Kidney epithelial cell (primary cell): ENCODE measurements at places on chromosomes 7 and 10. TPM values are rescaled to one million over a fixed set of nuclear protein-coding genes. Genes with fewer than 3 reads are reported as not detected.

The CLDN4 gene
- total RNA-seq = 892 and 990 TPM in 2 replicates

The CALHM3 gene
- total RNA-seq = not detected in 2 replicates

DNA sequence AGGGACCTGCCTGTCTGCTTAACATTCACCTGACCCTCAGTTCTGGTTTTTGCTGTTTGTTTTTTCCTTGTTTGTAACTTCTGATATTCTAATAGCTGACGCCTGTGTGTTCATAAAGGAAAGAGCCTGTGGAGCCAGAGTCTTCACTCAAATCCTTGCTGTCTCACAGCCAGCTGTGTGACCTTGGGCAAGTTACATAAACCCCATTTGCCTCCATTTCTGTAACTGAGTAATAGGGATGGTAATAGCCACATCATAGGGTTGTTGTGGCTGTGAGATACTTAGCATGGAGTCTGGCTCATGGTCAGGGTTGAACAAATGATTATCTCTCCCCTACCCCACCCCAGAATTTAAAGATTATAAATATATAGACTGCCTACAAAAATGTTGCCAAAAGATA is 27.0 kb downstream of the WBP1L start:
- no peak for DNase-seq

DNA sequence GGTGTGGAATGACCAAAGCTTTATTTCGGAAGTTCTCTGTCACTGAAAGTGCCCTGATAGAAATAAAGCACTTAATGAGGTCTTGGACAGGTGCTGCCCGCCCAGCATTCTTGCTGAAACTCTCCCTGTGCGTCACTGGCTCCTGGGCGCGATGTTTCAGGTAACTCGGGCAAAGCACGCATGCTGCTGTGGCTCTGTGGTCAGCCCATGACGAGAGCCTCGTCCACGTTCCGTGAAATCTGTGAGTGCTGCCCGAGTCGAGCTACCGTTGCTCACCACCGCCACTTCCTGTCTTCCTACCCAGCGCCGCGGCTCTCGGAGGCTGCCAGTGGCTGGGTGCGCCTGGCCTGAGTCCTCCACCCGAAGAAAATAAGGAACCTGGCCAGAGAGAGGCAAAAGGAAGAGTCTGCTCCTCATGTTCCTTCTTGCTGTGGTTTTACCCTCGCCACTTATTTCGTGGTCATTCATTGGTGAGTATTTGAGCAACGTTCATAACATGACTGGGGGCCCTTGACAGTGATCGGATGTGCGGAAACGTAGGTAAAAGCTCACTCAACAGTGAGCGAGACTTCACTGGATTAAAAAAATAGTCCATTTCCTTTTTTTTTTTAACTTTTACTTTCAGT is 95.5 kb downstream of the MAP3K8 start:
- DNase-seq = no peak

DNA sequence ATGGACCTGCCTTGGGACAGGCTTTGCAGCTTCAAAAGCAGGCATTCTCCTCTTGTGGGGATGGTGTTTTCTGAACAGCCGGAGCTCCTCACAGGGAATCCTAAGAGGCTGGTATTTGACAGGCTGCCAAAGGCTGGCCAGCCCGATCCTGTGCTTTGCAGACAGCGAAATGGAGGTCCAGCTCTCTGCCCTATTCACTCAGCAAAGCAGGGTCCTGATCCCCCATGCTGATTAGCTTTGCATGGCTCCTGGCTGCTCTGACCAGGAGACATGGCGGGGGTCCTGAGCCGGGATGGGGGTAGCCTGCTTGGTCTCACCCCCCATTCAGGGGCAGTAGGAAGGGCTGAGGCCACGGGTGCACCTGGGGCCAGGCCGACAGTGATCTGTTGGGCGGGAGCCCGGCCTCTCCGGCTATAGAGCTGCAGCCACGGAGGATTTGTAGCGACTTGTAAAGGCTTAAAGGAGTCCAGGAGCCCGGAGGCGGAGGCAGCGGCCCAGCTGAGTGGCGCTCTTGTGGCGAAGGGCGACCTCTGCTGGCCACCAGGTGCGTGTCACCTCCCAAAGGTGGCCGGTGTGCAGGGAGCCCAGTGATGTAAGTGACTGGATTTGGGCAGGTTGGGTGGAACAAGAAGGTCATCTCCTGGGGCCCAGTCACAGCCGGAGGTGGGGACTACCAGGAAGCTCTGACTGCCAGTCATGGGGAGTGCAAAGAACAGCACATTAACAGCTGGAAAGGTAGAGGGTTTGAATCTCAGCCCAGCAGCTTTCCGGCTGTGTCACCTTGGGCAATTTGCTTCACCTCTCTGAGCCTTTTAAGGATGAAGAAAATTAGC is 126.5 kb downstream of the ZMIZ1 start:
- DNase-seq = no peak

- DNase-seq = no peak
These were observed 176.0 kb upstream of the KCND2 start for GRCh38 chr7:120097020-120097419.
